ENCODE measurements at places on chromosomes 2 and 18. TPM values are rescaled to one million over a fixed set of nuclear protein-coding genes. Genes with fewer than 3 reads are reported as not detected.

The NAPG gene
- polyA plus RNA-seq: 5.5 TPM

The CCDC74A gene
- 23.8 TPM for polyA plus RNA-seq

The GNLY gene
- polyA plus RNA-seq: not detected

The CRYGC gene
- not detected for polyA plus RNA-seq

The LIMS3 gene
- not detected for polyA plus RNA-seq

The IL36G gene
- 0.06 TPM for polyA plus RNA-seq

The ARPC2 gene
- 118 TPM for polyA plus RNA-seq

The QPCT gene
- 4.3 TPM for polyA plus RNA-seq

The ERMN gene
- polyA plus RNA-seq: 0.11 TPM

The KCNG2 gene
- polyA plus RNA-seq: 0.71 TPM

The MYL12B gene
- 100 TPM for polyA plus RNA-seq

The SKA1 gene
- 9.2 TPM for polyA plus RNA-seq

The MEX3C gene
- 48.2 TPM for polyA plus RNA-seq

The KCNK3 gene
- polyA plus RNA-seq: 0.33 TPM

The ACYP2 gene
- 3.4 TPM for polyA plus RNA-seq

The ZAP70 gene
- polyA plus RNA-seq: 0.15 TPM

The MOGAT1 gene
- polyA plus RNA-seq: 0.11 TPM

The STAT1 gene
- 18.1 TPM for polyA plus RNA-seq

The FAM110C gene
- polyA plus RNA-seq: 3.4 TPM

The PHOSPHO2 gene
- polyA plus RNA-seq: 1.9 TPM

The GNAL gene
- polyA plus RNA-seq: 13.5 TPM

The DSC2 gene
- 2.5 TPM for polyA plus RNA-seq

The GATA6 gene
- not detected for polyA plus RNA-seq

The AGXT gene
- 0.03 TPM for polyA plus RNA-seq

The SPRED2 gene
- polyA plus RNA-seq: 21.0 TPM

The GCKR gene
- polyA plus RNA-seq: 0.30 TPM

The IL36RN gene
- polyA plus RNA-seq: not detected

The SP5 gene
- 0.46 TPM for polyA plus RNA-seq

The CYTIP gene
- polyA plus RNA-seq: 0.17 TPM

The COL4A4 gene
- 0.33 TPM for polyA plus RNA-seq

The ITPRIPL1 gene
- polyA plus RNA-seq: 11.7 TPM

The C2orf74 gene
- polyA plus RNA-seq: 1.7 TPM

The GPBAR1 gene
- polyA plus RNA-seq: 0.59 TPM

The RFTN2 gene
- 2.3 TPM for polyA plus RNA-seq

The NEUROD1 gene
- 0.08 TPM for polyA plus RNA-seq

The IL1F10 gene
- polyA plus RNA-seq: not detected

The BOK gene
- 37.6 TPM for polyA plus RNA-seq

The RAB6C gene
- polyA plus RNA-seq: 0.03 TPM

The DPP4 gene
- polyA plus RNA-seq: 1.3 TPM

The SLC4A3 gene
- 8.2 TPM for polyA plus RNA-seq

The CDCA7 gene
- 64.4 TPM for polyA plus RNA-seq

The GPR45 gene
- not detected for polyA plus RNA-seq

The TRIM43 gene
- polyA plus RNA-seq: not detected

The CCL20 gene
- polyA plus RNA-seq: not detected

The NCKAP5 gene
- polyA plus RNA-seq: 0.27 TPM

The MC2R gene
- polyA plus RNA-seq: not detected

The CPO gene
- polyA plus RNA-seq: 0.50 TPM

The THADA gene
- polyA plus RNA-seq: 20.9 TPM

The ZNF892 gene
- polyA plus RNA-seq: 1.5 TPM

The PMAIP1 gene
- polyA plus RNA-seq: 51.7 TPM

The DOCK10 gene
- polyA plus RNA-seq: 0.33 TPM

Measured in H1 (cell line).